ENCODE measurements at places on chromosomes 5 and 9.

GRCh38 chr5:116487045-116487444, 87.6 kb downstream of the SEMA6A start:
- no peak for DNase-seq

- peak; percentile 16 for DNase-seq
Observed at GRCh38 chr9:127612939-127613582, 984 bp downstream of the STXBP1 start.

- no peak for DNase-seq
Observed at GRCh38 chr9:79952401-79952800, 380.6 kb downstream of the TLE4 start.

GRCh38 chr5:73770172-73771025, 144.4 kb downstream of the ARHGEF28 start:
- no peak for DNase-seq

GRCh38 chr9:133227242-133227860, 18.3 kb upstream of the OBP2B start:
- DNase-seq, result no peak

DNA sequence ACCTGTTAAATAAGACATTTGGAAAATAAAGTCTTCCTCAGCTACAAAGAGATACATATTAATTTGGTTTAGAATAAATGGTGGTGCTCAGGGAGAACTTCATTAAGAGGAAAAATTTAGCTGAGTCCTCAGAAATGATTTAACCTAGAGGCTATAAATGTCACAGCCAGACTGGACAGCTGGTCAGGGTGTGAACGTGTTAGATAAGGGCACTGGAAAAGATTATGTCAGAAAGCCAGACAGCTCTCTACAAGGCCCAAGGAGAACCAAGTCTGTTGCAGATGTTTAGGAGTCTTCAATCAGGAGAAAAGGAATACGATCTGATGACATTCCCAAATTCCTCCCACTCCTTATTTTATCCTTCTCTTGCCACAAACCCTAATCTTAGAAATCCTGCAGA, 265.2 kb downstream of the MAT2B start:
- DNase-seq, result no peak

- no peak for DNase-seq
Observed at GRCh38 chr9:92257327-92257726, 36.2 kb downstream of the IARS1 start.

GRCh38 chr5:2442496-2443354, 308.8 kb downstream of the IRX2 start:
- no peak for DNase-seq

All from stimulated activated CD8-positive, alpha-beta memory T cell treated with anti-CD3 and anti-CD28 coated beads, Interleukin-7, amount 100 ng/mL, for 48 hours (primary cell).